Dermis microvascular lymphatic vessel endothelial cell (primary cell): ENCODE measurements at places on chromosomes 11 and 22. TPM values are rescaled to one million over a fixed set of nuclear protein-coding genes. Genes with fewer than 3 reads are reported as not detected.

DNA sequence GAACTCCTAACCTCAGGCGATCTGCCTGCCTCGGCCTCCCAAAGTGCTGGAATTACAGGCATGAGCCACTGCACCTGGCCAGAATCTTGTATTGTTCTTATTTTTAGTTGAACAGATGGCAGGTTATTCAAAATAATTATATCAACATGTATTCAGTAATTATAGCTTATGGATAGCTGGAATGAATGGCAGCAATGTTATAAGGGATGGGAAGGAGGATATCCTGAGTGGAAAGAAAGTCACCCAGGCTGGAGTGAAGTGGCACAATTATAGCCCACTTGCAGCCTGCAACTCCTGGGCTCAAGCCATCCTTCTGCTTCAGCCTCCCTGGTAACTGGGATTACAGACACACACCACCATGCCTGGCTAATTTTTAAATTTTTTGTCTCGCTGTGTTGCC lies 88.1 kb downstream of the MED15 start:
- no peak for DNase-seq

DNA sequence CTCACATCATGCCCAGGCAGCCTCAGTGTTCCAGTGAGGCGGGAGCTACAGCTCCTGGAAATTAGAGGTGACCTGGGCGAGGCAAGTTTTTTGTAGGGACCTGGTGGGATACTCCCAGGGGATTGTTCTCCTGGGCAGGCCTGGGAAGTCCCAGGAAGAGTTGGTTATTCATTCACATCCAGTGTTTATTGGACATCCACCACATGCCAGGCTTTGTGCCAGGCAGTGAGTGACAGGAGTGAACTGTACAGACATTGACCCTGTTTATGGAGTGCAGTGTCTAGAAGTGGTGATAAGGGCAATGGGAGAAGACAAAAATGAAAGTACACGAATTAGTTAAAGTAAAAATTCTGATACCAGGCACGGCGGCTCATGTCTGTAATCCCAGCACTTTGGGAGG lies 29.4 kb downstream of the YWHAH start:
- DNase-seq, result no peak

Gene TUB
- 0.51 and 1.4 TPM in 2 replicates for total RNA-seq

Gene STK33
- total RNA-seq, result 0.25 and 0.64 TPM in 2 replicates

DNA sequence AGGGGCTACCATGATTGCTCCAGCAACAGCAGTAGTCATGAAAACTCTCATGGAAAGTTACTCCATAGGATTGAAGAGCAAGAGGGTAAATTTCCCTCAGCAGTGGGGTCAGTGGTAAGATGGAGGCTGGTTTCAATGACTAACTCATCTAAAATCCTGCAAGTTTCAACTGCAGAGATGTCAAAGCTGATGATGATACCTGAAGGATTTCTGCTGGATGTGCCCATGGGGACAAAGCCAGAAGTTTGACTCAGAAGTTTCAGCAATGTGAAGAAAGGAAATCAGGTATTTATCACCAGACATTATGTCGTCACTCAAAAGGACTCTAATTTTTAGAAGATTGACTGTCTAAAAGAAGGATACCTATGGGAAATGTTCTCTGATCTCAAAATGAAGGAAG lies 29.1 kb downstream of the RAB38 start:
- DNase-seq, result no peak

Gene AIFM3
- total RNA-seq, result under 0.01 and 0.13 TPM in 2 replicates

- peak; percentile 57 for DNase-seq
Observed at GRCh38 chr11:69915501-69916250, 96.5 kb upstream of the FGF3 start.

DNA sequence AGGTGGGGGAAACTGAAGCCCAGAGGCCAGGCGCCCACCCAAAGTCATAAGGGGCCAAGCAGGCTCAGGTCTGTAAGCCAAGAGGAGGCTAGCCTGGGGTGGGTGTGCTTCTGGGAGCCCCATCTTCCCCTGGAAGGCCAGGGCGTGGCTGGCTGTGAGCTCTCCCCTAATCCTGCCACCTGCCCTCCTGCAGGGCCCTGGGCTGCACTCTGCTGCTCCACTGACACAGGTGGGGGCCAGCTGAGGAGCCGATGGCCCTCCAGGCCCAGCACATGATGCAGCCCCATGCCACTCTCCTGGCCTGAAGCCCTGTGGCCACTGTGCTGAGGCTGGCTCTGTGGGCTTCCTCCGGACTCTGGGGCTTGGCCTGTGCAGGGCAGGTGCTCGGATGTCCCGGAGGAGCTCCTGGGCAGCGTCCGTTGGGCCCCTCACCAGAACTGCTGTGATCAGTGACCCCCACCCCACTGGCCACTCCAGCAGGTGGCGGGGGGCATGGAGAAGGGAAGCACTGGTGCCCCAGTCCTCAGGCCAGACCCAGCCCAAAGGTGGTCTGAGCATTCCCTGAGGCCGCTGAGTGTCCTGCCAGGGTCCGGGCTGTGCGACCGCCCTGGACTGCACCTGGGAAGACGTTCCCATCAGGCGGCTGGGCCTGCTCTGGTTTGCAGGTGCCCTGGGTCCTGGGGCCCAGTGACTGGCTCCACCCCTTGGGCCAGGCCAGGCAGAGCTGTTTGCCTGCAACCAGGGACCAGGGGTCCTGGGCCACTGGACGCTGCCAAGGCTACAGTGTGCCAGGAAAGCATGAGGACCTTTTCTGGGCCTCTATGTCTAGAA lies 8.5 kb downstream of the PIM3 start:
- DNase-seq, result no peak

- DNase-seq, result no peak
Observed at GRCh38 chr11:910044-910588, 494 bp downstream of the CHID1 start.

DNA sequence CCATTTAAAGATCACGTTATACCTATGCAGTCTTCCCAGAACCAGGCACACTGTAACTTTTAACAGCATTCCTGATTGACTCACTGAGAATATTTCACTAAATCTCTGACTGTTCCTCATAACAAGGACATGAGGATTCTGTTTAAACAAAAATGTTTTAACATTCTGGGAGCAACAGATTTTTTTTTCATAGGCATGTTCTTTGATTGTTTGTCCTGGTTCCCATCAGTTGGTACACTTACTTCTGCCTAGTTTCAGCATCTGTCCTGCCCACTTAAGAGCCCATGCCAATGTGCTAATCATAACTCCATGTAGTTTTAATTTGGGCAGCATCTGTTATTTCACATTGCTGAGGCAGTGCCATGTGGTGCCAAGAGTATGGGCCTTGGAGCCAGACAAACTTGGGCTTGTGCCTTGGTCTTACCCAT lies 138.5 kb upstream of the CTSC start:
- no peak for DNase-seq

Gene TMA7B
- not detected in 2 replicates for total RNA-seq

GRCh38 chr11:66883016-66883965 lies 26.4 kb downstream of the LRFN4 start:
- DNase-seq, result peak; percentile 66

Gene RAB1B
- 64.3 and 98.1 TPM in 2 replicates for total RNA-seq

Gene BTG4
- not detected in 2 replicates for total RNA-seq

GRCh38 chr22:22099833-22100812 lies 117.5 kb upstream of the TOP3B start:
- DNase-seq, result no peak

Gene INS
- total RNA-seq, result not detected in 2 replicates

- no peak for DNase-seq
Observed at GRCh38 chr11:1522081-1522424, 35.5 kb upstream of the MOB2 start.

- DNase-seq, result no peak
Observed at GRCh38 chr11:94650756-94651155, 83.6 kb downstream of the PIWIL4 start.

Gene COMMD9
- 12.8 and 34.6 TPM in 2 replicates for total RNA-seq

Gene TRIM48
- not detected in 2 replicates for total RNA-seq

- no peak for DNase-seq
Observed at GRCh38 chr11:56396047-56396446, 16.4 kb upstream of the OR5AL1 start.

DNA sequence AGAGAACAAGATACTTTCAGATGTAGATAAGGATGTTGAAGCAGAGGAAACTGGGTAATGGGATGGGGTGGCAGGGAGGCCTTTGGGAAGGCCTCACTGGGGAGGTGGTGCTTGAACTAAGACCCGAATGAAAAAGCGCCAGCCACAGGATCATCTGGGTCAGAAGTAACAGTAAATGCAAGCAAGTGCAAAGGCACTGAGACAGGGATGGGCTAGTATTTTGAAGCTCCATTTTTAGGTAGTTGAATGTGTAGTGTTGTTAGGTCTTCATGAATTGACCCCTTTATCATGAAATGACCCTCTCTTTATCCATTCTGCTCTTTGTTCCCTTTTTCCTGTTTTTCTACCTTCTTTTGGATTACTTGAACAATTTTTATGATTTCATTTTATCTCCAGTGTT lies 6.2 kb upstream of the PACS1 start:
- no peak for DNase-seq

DNA sequence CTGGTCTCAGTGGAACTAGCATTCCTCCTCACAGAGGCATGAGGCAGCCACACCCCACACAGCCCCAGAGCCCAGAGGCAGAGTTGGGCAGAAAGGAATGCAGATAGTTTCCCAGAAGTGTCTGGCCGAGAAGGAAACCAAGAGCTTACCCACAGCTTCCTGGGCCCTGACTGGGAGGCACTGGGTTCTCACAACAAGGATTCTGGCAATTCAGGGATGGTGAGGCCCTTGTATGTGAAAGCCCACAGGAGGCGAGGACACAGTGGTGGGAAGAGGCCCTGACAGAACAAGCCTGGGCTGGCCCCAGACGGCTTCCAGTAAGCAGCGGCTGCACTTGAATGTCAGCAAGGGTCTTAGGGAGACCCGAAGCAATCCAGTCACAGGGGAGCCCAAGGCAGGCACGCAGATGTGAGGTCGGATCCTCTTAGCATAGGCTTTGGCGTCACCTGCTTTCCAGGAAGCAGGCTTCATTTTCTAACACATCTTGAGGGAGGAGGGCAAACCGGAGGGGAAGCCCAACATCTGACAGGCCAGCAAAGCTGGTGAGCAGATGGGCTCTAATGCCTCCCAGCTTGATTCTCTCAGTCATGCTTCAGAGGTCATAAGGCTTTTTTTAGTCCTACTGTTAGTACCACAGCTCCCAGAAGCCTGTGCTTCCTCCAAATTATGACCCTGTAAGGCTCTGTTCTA lies 78.3 kb upstream of the AKIP1 start:
- DNase-seq, result no peak

- no peak for DNase-seq
Observed at GRCh38 chr11:124884340-124884739, 13.3 kb downstream of the ROBO4 start.

Gene TEX54
- total RNA-seq, result not detected in 2 replicates

Gene FOLR1
- not detected in 2 replicates for total RNA-seq

DNA sequence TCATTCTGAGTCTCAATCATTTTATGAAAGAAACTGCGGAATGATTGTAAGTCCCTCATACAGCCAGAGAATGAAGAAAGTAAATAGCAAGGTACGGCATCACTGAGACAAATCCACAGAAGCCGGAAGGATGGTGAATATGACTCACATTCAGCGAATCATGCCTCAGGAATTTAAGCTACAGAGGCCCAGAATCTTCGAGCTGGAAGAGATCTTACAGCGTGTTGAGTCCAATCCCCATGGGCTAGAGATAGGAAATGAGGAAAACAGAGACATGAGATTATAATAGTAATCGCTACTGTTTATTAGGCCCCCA lies 173.2 kb downstream of the KIF18A start:
- DNase-seq, result peak; percentile 73

GRCh38 chr22:30680991-30681770 lies 13.5 kb upstream of the OSBP2 start:
- no peak for DNase-seq

DNA sequence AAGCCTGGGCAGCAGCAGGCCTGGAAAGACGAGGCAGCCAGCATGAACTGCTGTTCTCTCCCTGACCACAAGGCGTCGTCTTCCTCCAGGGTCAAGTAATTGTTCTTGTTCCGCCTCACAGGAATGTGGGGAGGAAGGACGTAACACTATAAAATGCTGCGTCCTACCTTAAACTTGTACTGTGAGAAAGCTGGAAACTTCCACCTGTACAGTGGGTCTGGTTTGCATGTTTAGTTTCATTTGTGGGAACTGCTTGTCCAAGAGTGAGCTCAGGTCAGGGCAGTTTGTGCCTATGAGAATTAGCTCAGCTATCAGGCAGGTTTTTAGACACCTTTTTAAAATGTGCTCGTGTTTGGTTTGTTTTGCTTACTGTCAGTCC lies 55.2 kb downstream of the PANX1 start:
- peak; percentile 61 for DNase-seq

Gene KRTAP5-11
- not detected in 2 replicates for total RNA-seq

Gene GDPD4
- not detected in 2 replicates for total RNA-seq

GRCh38 chr11:43268786-43269185 lies 43.0 kb upstream of the API5 start:
- DNase-seq, result no peak

Gene APOL3
- 118 and 218 TPM in 2 replicates for total RNA-seq

Gene NEFH
- total RNA-seq, result 0.13 TPM in 2 replicates

Gene NLRP6
- total RNA-seq, result not detected in 2 replicates

GRCh38 chr11:34546511-34547209 lies 33.1 kb upstream of the ELF5 start:
- DNase-seq, result no peak

- DNase-seq, result no peak
Observed at GRCh38 chr11:79762279-79762921, 321.6 kb upstream of the TENM4 start.

Gene PANX3
- not detected in 2 replicates for total RNA-seq

DNA sequence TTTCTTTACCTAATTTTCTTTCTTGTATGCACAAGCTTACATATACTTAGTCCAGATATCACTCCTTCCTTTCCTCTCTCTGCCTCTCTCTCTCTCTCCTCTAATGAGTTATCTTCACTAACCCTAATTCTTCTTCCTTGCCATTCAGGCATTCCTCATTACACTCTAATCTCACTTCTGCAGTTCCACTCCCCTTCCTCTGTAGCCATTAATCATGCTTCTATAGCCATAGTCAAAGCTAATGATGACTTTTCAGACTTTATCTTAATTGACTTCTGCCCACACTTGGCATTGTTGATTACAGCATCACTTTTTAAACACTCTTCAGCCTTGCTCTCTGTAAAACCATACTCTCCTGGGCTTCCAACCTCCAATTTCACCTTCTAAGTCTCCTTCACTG lies 35.3 kb upstream of the SC5D start:
- DNase-seq, result no peak

- no peak for DNase-seq
Observed at GRCh38 chr11:11813288-11813962, 28.3 kb upstream of the USP47 start.

GRCh38 chr11:32109592-32109991 lies 18.7 kb downstream of the RCN1 start:
- no peak for DNase-seq

DNA sequence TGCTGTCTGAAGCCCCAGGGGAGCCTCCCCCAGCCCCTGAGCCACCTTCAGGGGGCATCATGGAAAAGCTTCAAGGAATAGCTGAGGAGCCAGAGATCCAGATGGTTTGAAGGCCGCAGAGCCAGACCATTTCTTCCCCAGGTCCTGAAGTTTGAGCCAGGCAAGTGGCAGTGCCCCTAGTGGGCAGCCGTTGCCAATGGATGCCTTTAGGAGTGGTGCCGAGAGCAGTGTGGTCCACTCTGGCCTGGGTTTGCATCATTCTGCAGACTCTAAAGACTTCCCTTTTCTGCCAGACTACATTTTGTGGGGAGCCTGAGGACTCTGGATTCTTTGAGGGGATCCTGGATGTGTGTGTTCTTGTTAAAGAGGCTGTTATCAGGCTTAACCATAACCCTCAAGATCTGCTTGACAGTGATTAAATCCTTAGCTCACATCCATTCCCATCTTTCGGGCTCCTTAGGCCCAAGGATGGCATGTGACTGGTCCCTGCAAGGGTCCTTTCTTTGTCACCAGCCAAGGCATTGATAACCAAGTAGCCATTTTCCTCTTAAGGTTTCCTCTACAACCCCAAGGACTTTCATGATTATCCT lies 13.1 kb downstream of the HINFP start:
- no peak for DNase-seq
